ENCODE measurements at places on chromosomes 5 and 9. TPM values are rescaled to one million over a fixed set of nuclear protein-coding genes. Genes with fewer than 3 reads are reported as not detected.

Gene MUSK
- not detected for total RNA-seq

Gene CARD6
- 0.22 TPM for total RNA-seq

Gene PPP2R2B
- total RNA-seq: 15.2 TPM

Gene ARID3C
- total RNA-seq: not detected

Gene ANKRD33B
- total RNA-seq: 6.9 TPM

Gene PCYOX1L
- total RNA-seq: 16.5 TPM

Gene ST8SIA4
- not detected for total RNA-seq

Gene KLF4
- total RNA-seq: 7.1 TPM

Gene FAM151B
- 0.72 TPM for total RNA-seq

Gene LCN1
- total RNA-seq: not detected

Gene EXD3
- 15.3 TPM for total RNA-seq

Gene TAF11L10
- total RNA-seq: not detected

Gene PKD2L2
- not detected for total RNA-seq

Gene SEMA6A
- total RNA-seq: 335 TPM

Gene SLC6A18
- total RNA-seq: not detected

Gene ZNF879
- total RNA-seq: 6.4 TPM

Gene POMT1
- 34.0 TPM for total RNA-seq
